Stimulated activated CD4-positive, alpha-beta T cell treated with anti-CD3 and anti-CD28 coated beads, Interleukin-4, amount 100 ng/mL, for 1 hour (primary cell): ENCODE measurements at places on chromosomes 11 and 22.

GRCh38 chr11:83047515-83048225 lies 24.0 kb downstream of the RAB30 start:
- no peak for DNase-seq

DNA sequence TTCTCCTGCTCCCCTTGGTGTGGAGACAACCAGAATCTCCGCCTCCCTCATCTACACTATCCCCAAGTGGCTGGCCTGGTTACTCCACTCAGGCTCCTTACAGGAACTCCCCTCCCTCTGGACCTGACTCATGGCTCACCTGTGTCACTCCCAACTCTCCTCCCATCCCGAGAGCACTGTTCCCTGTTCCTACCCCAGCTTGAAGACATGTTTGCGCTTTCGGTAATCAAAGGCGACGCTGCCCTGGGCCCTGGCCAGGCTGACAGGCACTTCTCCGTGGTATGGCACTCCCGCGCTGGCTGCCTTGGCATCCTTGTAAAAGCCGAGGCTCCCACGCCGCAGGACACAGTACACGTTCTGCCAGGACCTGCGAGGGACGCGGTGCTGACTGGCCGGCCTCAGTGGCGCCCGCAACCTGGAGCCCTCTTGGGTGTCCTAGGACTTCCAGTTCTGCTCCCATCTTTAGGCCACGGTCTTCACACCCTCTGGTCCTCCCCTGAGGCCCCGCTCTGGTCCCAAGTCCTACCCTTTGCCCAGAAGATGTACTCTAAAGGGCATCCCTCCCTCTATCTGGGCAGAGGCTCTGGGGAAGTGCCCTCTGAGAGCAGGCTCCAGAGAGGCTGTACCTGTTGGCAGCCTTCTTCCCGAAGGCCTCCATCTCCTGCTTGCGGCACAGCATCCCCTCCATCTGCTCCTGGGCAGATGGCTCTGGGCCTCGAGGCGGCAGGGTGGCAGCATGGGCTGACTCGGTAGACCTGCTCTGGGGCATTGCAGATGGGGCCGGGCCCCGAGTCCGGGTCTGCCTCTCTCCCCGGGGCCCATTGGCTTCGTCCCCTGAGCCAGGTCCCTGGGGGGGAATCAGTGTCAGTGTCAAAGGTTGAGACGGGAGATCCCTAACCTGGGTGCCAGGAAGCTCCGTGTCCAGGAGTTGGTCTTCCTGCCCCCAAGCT lies 9.4 kb upstream of the RBM4B start:
- no peak for DNase-seq

DNA sequence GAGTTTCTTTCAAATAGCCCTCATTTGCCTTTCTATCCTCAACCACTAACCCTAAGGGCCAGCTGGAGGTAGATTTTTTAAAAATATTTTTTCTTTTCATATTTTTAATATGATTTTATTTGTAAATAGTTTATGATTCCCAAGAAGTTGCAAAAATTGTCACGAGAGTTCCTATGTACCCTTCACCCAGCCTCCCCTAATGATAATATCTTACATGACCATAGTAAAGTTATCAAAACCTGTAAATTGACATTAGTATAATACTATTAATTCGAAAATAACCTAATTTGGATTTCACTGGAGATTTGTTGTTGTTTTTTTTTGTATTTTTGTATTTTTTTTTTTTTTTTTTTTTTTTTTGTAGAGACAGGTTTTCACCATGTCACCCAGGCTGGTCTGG lies 495.5 kb downstream of the MIAT start:
- no peak for DNase-seq

DNA sequence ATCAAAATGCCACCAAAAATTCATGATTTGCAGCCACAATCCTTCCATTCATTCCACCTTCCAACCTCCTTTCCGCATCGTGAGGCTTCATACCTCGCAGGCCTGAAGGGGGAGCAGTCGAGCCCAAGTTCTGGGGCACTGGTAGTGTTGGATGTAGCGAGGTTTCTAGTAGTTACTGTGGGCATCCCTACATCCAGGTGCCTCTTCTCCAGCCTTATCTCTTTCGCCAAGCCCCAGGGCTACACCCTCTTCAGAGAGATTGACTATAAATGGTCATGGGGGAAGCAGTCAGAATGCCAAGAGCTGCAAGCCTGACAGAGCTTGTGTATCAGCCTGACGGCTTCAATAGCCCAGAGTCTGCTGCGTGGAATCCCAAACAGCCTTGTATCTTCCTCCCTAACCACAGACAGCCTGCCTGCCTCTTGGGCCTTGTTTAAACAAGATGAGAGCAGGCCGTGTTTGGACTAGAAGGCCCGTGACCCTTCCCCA lies 28.9 kb downstream of the CLMP start:
- peak; percentile 13 for DNase-seq

GRCh38 chr22:50115693-50116092 lies 25.9 kb downstream of the MOV10L1 start:
- no peak for DNase-seq

DNA sequence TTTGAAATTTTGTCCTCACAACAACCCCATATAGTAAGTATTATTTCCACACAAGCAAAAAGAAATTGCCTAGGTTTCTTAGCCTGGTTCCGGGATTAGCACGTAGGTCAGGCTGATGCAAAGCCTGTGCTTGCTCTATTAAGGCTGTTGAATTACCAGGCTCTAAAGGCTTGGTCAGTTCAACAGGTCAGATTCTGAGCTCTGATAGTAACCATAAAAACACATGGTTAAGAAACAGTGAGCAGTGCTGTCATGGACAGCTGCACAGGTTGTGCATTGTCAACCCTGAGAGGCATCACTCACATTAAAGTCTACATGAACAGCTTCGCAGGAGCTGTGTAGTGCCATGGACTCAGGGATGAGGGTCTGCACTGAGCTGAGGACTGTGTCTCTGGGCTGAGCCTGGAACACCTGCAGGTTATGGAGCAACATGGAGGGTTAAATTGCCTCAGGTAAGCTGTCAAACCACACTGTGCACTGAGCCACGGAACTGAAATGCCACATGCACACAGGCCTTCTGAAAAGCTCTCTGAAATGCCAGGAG lies 98.0 kb downstream of the PIWIL4 start:
- no peak for DNase-seq

DNA sequence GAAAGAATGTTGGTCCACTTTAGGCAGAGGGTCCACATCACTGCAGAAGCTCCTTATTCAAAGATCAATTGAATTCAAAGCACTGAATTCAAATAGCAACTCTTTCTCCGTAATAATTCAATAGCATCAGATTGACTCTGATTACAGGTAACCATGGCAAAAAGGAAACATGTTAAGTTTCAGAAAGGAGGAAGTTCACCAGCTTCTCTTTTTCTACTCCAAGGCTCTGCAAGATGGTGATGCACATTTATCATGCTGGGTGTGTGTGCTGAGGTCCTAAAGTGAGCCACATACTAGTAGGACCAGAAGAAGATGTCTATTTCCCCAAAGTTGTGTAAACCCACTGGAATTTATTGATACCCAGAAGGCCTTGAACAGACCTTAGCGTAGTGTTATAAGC lies 18.0 kb upstream of the DRD2 start:
- DNase-seq = no peak

GRCh38 chr11:45411228-45411946 lies 125.2 kb upstream of the SYT13 start:
- DNase-seq = no peak
